Calu3 (cell line): ENCODE measurements at places on chromosomes 4 and X.

- DNase-seq, result no peak
These were observed 77.8 kb downstream of the KLHL13 start for GRCh38 chrX:118038614-118039365.

DNA sequence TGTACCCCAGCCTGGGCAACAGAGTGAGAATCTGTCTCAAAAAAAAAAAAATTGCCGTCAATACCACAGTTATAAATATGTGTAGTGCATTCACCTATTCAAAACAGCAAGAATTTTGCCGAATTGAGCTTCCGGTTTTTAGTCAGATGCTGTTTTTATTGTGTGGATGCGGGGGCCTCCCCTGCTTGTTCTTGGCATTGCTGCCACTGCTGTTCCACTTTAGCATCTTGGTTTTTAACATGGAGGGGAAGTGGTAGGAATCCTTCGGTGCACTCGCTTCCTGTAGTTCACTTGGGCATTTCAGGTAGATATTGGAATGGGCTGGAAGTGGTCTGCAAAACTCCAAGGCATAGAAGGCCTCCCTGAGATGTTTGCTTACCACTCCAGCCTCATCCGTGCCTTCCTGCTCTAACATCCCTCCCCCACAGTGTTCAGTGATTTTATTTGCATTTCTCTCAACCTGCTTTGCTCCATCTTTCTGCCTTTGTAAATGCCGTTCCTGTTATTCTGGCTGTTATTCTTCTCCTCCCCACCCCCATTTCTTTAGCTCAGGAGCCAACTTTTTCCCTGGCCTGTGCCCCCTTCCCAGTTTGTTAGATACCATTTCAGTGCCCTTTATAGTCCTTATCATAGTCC is 25.5 kb downstream of the MOB1B start:
- DNase-seq, result no peak

DNA sequence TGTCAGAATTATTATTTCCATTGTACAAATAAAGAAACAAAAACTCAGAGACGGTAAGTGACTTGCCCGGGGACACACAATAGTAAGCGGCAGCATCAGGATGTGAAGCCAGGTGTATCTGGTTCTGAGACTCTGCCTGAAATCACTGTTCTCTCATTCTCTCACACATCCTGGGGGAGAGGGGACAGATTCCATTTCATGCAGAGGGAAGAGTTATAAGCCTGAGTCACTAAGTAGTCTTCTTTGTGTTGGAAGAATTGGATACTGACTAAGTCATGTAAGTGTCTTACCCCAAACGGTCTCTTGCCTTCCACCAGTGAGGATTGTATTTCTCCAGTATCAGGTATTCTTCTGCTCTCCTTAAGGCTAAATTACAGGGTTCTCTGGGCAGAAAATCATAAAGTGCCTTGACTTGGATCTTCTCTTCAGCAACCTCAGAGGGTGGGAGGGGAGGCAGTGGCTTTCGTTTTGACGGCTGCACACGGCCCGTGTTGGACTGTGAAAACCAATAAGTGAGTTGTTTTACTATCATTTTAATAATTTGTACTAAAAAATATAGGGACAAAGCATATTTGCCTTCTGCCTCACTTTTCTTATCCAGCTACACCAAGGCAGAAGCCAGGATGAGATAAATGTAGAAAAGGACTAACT is 21.9 kb downstream of the TXK start:
- DNase-seq, result no peak

- DNase-seq, result no peak
These were observed 42.9 kb downstream of the DDX60L start for GRCh38 chr4:168437192-168437943.

DNA sequence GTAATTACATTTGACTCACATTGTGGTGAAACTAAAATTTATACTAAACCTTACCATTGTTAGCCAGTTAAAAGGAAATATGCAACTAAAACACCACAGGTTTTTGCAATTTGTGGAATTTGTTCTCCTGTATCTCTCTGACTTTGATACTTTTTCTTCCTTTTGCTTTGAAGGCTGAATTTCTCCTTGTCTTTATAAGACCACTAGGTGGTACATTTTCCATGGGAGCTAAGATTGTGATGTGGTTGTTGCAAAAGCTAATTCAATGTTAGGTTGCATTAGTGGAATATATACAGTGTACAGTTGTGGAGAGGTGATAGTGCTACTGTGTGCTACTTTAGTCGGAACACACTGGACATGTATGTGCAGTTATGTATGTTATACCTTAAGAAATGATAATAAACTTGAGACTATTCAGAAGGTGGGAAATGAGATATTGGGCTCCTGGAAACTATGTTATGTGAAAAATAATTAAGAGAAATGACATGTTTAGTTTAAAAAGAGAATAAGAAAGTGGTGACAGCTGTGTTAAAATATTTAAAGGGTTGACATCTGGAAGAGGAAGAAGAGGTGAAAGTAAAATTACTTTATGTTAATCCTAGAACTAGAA is 70.3 kb downstream of the ARL9 start:
- no peak for DNase-seq

- no peak for DNase-seq
These were observed 9.4 kb downstream of the TASL start for GRCh38 chrX:30568136-30568535.

DNA sequence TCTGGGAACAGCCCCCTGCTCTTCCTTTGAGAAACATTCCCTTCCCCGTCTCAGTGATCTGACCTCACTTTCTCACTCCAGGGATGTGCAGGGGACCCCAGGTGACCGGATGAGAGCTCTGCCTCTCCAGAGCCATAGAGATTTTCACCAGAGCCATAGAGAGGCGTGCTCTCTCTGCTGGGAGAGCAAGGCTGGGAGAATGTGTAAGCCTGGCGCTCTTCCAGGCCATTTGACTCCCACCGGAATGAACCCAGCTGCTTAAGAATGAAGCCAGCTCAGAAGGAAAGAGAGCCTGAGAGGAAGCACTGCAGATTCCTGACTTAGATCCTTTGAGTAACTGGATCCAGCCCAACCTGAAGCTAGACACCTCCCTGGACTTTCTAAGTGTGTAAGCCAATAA is 106.4 kb downstream of the DHX15 start:
- no peak for DNase-seq

GRCh38 chr4:142567199-142567598 is 278.9 kb downstream of the INPP4B start:
- DNase-seq, result peak; percentile 46
